Retinal pigment epithelial cell (primary cell): ENCODE measurements at places on chromosomes 2 and 18.

DNA sequence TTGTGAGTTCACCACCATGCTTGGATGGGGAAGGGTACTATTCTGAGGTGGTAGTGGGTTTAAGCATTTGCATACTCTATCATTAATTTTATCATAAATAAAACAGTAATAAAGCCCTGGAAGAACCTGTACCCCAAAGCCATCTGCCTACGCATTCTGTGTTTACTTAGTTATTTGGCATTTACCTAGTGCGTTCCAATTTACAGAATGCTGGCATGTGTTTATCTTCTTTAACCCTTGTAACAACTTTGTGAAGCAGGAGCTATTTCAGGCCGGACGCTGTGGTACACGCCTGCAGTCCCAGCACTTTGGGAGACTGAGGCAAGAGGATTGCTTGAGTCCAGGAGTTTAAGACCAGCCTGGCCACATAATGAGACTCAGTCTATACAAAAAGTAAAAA lies 17.8 kb upstream of the ODC1 start:
- no peak for DNase-seq

GRCh38 chr2:40227210-40227609 lies 224.7 kb downstream of the SLC8A1 start:
- DNase-seq: no peak

DNA sequence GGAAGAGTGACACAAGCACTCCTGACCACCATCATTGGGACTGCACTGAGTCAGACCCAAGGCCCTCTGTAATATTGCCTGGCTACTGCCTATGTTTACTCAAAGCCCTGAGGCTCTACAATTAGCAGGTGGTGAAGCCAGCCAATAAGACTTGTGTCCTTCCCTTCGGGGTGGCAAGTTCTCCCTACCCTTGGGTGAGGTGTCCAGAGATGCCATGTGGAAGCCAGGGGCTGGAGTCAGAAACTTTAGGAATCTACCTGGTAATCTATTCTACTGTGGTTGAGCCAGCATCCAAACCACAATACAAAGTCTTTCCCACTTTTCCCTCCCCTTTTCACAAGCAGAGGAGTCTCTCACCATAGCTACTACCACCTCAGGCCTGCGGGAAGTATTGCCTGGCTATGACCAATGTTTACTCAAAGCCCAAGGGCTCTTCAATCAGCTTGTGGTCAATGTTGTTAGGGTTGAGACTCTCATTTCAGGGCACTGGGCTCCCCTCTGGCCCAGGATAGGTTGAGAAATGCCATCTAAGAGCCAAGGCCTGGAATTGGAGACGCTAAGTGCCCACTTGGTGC lies 17.6 kb downstream of the DHRS9 start:
- DNase-seq: no peak

GRCh38 chr2:38600242-38600891 lies 2.4 kb downstream of the HNRNPLL start:
- no peak for DNase-seq

GRCh38 chr2:201987426-201987825 lies 46.2 kb upstream of the FZD7 start:
- DNase-seq: no peak
